ENCODE measurements at places on chromosomes 2 and 18.
A peak's percentile ranks its signal among the peaks of the same experiment; 100 is the strongest.

DNA sequence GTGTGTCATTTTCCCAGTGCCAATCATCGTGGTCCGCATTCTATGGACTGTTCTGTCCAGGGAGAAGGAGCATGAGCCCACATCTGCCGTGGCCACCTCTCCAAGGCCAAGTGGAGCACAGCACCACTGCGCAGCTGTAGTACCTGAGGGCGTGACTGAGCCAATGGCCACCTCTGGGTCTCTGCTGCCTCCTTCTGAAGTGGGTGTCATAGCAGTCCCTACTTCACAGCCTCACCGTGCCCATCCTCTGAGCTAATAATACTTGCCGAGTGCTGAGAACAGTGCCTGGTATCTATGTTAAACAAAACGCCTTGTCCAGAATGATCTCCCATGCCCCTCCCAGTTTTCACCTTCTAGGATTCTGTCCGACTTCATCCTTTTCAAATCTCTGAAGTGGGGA is 256.1 kb downstream of the PRKCE start:
- DNase-seq: no peak

DNA sequence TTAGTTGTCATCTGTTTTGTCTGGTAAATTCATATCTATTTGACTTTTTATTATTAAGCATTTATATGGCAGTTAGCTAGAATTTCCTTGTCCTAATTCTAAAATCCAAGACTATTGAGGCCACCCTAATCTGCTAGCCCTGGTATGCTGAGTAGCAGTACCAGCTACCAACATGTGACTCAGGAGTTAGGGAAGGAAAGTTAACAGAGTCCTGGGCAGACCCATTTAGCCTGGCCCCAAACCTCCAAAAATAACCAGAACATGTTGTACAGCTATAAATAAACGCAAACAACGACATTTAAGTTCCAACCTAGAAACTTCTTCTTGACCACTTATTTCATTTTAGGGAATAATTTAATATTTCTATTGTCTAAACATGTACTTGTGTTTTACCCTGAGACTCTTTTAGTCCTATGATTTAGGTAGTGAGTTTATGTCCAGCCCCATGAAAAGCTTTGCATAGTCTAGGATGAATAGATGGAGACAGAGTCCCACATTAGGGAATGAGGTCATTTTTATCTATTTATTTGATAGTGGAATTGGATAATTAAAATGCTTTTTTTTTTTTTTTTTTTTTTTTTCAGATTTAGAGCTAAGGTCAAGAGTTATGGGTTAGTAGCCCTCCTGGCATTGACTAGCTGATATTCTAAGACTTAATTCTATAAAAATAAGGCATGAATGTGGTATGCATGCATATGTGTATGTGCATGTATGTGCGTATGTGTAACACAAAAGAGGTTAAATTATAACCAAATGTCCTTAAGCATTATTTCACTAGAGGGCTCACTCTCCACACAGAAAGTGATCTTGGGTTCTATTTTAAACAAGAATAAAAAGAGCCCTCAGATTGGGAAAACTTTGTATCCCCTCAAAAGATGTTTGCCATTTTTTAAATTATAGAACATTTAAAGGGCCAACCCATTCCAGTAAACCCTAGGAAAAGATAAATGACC is 160.1 kb upstream of the MAPRE2 start:
- no peak for DNase-seq

DNA sequence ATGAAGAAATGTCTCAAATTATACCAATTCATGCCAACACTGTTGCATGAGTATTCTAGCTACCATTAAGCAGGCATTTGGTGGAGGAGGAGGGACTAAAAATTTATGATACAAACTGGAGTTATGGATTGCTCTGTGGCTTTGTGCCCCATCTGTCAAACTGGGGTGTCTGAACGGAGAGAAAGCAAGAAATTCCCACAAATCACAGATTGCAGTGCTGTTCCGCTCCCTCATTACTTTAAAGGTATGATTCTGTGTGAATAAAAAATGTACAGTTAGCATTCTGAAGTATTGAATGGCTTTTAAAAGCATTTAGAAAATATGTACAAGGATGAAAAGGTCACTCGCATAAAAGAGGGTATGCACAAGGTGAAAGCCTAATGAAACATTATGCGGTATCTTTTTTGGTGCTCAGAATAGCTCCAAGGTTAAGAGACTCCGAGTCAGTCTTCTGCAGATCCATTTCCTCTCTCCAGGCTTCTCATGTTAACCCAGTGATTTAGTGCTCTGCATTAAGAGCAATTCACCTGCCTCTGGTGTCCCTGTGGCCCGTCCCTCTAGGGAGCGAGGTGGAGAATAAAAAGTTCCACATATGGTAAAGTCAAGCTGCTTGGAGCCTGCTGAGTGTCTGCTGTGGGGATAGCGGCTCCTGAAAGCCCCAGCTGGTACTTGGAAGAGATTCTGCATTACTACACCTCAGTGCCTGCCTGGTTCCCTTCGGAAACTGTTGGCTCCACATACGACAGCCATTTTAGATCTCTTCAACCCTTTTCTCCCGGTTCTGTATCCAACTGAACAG is 184.2 kb downstream of the ZNF521 start:
- DNase-seq: no peak

- no peak for DNase-seq
Observed at GRCh38 chr18:11689669-11690565, 853 bp downstream of the GNAL start.

- DNase-seq: peak; percentile 73
Observed at GRCh38 chr18:79515944-79516351, 120.2 kb downstream of the NFATC1 start.

DNA sequence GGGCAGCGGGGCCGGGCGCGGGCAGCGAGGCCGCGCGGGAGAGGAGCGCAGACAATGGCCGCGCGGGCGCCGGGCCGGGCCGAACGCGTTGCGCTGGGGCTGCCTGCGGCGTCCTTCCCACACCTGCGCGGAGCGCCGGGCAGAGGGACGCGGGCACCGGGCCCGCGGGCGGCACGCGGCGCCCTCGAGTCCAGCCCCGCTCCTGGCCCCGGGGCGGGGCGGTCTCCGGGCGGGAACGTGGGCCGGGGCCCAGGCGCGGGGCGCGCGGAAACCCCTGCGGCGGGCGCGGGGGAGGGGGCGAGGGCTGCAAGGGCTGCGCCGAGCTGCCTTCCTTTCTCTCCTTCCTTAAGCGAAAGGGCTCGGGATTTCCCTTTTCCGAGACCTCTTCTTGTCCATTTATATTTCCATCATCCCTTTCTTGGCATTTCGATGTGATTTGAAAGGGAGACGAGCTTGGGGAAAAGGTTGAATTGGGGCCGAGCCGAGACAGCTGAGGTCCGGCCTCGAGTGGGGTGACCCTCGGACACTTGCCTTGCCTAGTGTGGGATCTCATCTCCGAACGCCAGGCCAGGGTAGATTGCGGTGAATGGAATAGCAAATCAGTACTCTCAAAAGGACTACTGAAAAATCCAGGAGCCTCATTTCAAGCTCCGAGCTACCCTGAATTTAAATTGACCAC is 676 bp downstream of the KLHL23 start:
- no peak for DNase-seq

DNA sequence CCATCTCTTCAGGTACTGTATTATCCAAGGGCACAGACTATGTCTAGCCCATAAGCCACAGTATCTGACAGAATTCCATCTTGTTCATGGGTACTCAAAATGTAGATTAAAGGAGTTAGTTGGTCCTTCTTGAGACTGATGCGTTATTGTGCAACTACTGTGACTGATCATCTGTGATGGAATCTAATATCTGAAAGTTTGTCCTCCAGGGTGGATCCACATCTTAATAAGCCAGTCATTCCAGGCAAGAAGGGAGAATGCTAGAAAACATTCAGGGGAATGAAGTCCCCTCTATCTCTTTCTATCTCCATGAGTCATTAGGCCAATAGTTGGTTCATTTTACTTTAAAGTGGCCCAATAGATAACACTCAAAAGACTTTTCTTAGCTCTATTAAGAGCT is 252.6 kb downstream of the EXOC6B start:
- no peak for DNase-seq

DNA sequence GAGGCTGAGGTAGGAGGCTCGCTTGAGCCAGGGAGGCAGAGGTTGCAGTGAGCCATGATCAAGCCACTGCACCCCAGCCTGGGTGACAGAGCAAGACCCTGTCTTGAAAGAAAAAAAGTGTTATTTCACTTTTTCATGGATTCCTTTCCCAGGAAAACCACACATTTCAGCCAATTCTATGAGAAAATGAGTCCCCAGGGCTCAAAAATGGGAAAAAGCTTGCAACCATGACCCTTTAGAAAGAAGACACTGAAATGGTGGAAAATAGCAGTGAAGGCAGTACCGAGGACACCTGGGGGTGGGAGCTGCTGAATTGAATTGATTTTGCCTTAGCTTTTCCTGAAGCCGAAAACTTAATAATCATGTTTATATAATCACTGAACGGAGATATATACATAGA is 284.2 kb upstream of the HDAC4 start:
- DNase-seq: no peak

GRCh38 chr2:196677404-196677803 is 37.9 kb downstream of the CCDC150 start:
- no peak for DNase-seq

- no peak for DNase-seq
Observed at GRCh38 chr2:72619626-72620025, 206.2 kb downstream of the EXOC6B start.

DNA sequence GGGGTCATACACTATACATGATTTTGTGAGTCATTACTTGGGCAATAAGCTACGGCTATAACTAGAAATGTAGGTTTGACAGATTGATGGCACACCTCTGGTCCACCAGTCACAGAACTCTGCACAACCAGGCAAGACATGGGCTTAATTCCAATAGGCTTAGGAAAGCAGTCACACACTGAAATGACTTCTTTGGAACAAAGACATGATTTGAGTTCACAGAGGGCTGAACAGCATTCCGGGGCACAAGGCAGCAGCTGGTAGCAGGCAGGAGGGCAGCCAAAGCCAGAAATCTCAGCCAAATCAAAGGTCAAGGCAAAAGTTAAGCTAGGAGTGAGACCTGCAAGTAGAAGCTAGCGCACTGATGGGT is 27.4 kb downstream of the FABP1 start:
- DNase-seq: no peak

GRCh38 chr2:137369106-137369505 is 595.2 kb upstream of the HNMT start:
- no peak for DNase-seq

- DNase-seq: no peak
Observed at GRCh38 chr2:143481237-143481623, 352.0 kb downstream of the ARHGAP15 start.

GRCh38 chr2:100004348-100004884 is 138.0 kb downstream of the AFF3 start:
- DNase-seq: no peak

DNA sequence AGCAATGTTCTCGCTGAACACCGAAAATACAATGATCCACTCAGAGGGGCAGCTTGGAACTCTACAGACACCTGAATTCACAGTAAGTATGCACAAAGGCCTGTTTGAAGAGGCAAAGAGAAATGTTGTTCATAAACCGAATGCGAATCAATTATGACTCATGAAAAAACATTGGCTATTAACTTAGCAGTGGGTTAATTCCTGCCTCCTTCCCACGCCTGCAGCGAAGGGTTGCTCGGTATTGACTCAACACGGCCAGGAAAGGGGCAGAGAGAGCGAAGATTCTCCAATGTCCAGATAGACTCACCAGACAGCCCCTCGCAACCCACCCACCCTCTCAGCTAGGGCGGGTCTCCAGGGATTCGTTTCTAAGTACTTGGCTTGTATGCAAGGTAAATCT is 9.4 kb downstream of the CRACDL start:
- DNase-seq: no peak

GRCh38 chr2:33420726-33421125 is 55.7 kb upstream of the RASGRP3 start:
- no peak for DNase-seq

DNA sequence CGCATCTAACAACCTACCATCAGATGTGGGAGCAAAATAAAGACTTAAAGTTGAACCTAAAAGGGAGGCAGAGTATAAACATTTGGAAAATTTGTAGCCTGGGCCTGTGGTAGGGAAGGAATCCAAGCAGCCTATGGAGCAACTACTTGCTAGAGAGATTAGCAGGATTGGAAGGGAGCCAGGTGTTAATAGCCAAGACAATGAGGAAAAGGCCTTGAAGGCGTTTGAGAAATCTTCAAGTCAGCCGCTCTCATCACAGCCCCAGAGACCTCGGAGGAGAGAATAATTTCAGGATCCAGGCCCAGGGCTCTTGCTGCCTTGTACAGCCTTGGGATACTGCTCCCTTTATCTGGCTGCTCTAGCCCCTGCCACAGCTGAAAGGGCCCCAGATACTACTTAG is 219.7 kb downstream of the THSD7B start:
- DNase-seq: no peak

GRCh38 chr2:149410701-149411484 is 80.5 kb downstream of the LYPD6 start:
- no peak for DNase-seq

- DNase-seq: peak; percentile 35
Observed at GRCh38 chr2:71613403-71613952, 160.1 kb downstream of the DYSF start.

- no peak for DNase-seq
Observed at GRCh38 chr2:121855510-121855909, 100.1 kb downstream of the TSN start.

- no peak for DNase-seq
Observed at GRCh38 chr2:3202926-3203325, 174.7 kb downstream of the EIPR1 start.

GRCh38 chr2:70632388-70632787 is 78.8 kb upstream of the TGFA start:
- no peak for DNase-seq

DNA sequence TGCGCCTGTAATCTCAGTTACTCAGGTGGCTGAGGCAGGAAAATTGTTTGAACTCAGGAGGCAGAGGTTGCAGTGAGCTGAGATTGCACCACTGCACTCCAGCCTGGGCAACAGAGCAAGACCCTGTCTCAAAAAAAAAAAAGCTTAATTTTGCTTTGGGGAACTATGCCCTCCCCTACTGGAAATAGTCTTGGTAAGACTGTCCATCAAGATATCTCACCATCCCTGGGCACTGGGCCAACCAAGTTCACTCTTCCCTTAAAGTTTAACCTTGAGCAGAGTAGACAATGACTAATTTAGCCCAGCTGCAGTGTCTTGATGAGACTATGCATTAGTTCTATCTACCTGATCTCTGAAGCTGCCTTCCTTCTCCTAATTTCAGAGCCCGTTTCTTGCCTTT is 44.7 kb downstream of the ASXL2 start:
- no peak for DNase-seq

DNA sequence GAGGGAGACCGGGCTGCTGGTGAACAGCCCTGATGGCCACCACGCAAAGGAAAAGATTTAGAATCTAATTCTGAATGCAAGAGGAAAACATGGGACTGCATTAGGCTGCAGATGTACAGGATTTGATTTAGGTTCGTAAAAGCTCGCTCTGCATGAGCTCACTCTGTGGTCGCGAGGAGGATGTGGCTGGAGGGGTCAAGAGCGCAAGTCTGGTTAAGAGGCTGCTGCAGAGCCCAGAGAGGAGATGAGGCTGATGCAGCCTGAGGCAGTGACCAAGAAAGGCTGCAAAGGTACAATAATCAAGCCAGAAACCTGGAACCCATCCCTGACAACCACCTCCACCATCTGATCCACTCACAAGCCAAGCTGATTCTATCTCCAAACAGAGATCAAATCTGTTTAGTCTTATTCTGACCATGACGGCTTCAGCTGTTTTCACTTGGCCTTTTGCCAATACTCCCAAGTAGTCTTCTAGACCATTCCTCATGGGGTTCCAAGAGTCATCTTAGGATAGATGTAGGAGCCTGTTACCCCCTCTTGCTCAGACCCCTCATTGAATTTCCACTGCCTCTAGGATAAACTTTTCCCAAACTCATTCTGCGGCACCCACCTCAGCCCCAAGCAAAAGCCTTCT is 58.9 kb upstream of the ARL4C start:
- DNase-seq: no peak
